Activated T-helper 2 cell treated with anti-CD3 and anti-CD28 coated beads, Interferon-gamma antibody, Interleukin-2, Interleukin-4, amounts not matched to agents 10 μg/mL and 5 μg/mL and 100 μg/mL, durations not matched to agents 14 hours and 24 hours and 36 hours (primary cell): ENCODE measurements at places on chromosomes 11 and 22. TPM values are rescaled to one million over a fixed set of nuclear protein-coding genes. Genes with fewer than 3 reads are reported as not detected.

NPTXR gene
- total RNA-seq = 1.4 and 1.7 TPM in 2 replicates

ADM2 gene
- total RNA-seq = 2.2 and 2.9 TPM in 2 replicates

CATSPER1 gene
- total RNA-seq = 0.46 and 0.78 TPM in 2 replicates

GLB1L2 gene
- total RNA-seq = 3.1 and 4.3 TPM in 2 replicates

CYTH4 gene
- 45.9 and 49.8 TPM in 2 replicates for total RNA-seq

OR5P2 gene
- not detected in 2 replicates for total RNA-seq

HEPN1 gene
- total RNA-seq = not detected in 2 replicates

OR52B6 gene
- not detected in 2 replicates for total RNA-seq

APOBEC3F gene
- 23.8 and 24.1 TPM in 2 replicates for total RNA-seq

RNF215 gene
- total RNA-seq = 17.2 and 19.3 TPM in 2 replicates

SERHL2 gene
- 1.8 and 2.2 TPM in 2 replicates for total RNA-seq

UPK3A gene
- not detected in 2 replicates for total RNA-seq

TRAF6 gene
- total RNA-seq = 9.0 and 10.2 TPM in 2 replicates

DNAJB7 gene
- total RNA-seq = not detected in 2 replicates

PGM2L1 gene
- 17.1 and 18.2 TPM in 2 replicates for total RNA-seq

UCP3 gene
- 2.0 and 2.6 TPM in 2 replicates for total RNA-seq

FAM111A gene
- total RNA-seq = 66.2 and 69.1 TPM in 2 replicates

CADM1 gene
- 1.7 and 2.9 TPM in 2 replicates for total RNA-seq

OR4C46 gene
- not detected in 2 replicates for total RNA-seq

GVQW3 gene
- 4.3 and 4.4 TPM in 2 replicates for total RNA-seq

KCTD14 gene
- total RNA-seq = 0.23 and 0.34 TPM in 2 replicates

CDCA5 gene
- 82.0 and 86.8 TPM in 2 replicates for total RNA-seq

CRYBB3 gene
- total RNA-seq = 0.21 and 0.23 TPM in 2 replicates

SMPD1 gene
- 15.4 and 16.0 TPM in 2 replicates for total RNA-seq

CCDC73 gene
- total RNA-seq = 0.11 and 0.14 TPM in 2 replicates

CLTCL1 gene
- 0.60 and 1.5 TPM in 2 replicates for total RNA-seq

FAM227A gene
- 0.05 and 0.28 TPM in 2 replicates for total RNA-seq

OR52A1 gene
- not detected in 2 replicates for total RNA-seq

TP53AIP1 gene
- total RNA-seq = not detected in 2 replicates

NFAM1 gene
- total RNA-seq = 0.21 and 0.23 TPM in 2 replicates

DAGLA gene
- total RNA-seq = 0.07 TPM in 2 replicates

GGTLC3 gene
- not detected in 2 replicates for total RNA-seq

SLC29A2 gene
- 18.7 and 19.1 TPM in 2 replicates for total RNA-seq

PC gene
- total RNA-seq = 15.4 and 18.0 TPM in 2 replicates

DEFB131B gene
- not detected in 2 replicates for total RNA-seq

SCGB1A1 gene
- total RNA-seq = not detected in 2 replicates

CD3D gene
- 386 and 400 TPM in 2 replicates for total RNA-seq

SCN2B gene
- total RNA-seq = 0.02 TPM in 1 of 2 replicates, not detected in the other

MS4A3 gene
- total RNA-seq = not detected in 2 replicates

ACCS gene
- 22.8 and 25.9 TPM in 2 replicates for total RNA-seq

POTEH gene
- not detected in 2 replicates for total RNA-seq

TRIM49 gene
- total RNA-seq = not detected in 2 replicates

SLC1A2 gene
- total RNA-seq = not detected in 2 replicates
